ENCODE measurements at places on chromosomes 7 and 10.

DNA sequence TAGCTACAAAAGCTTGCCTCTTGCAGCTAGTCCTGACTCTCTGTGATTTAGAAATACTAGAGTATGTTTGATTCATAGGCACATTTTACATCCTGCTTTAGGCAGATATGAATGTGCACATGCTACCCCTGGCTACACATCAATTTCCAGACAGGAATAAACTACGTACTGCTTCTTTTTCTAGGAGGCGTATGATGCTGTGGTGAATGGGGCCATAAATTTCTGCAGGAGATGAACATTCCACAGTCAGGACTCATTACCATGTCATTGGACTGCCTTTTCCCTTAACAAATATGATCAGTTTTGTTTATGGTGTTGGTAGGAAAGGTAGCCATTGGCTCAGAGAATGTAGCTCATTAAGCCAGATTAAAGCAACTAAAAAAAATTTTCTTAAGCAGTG is 50.1 kb upstream of the IFRD1 start:
- DNase-seq, result no peak

DNA sequence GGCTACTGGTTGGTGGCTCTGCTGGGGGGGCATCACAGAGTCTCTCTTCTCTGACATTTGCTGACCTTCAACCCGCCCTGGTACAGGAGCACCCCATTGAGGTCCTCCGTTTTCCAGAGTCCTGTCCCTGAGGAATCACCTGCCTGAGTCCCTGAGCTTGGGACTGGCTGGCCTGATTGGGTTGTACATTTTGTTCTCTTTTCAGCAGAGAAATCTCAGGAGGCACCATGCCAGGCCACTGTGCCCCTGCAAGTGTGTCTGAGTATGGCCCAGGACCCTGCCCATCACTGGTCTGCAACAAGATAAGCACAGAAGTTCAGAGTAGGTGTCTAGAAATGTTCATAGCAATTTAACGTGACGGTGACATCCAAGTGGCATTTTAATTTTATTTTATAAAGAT is 131.2 kb downstream of the CUX1 start:
- DNase-seq, result no peak

DNA sequence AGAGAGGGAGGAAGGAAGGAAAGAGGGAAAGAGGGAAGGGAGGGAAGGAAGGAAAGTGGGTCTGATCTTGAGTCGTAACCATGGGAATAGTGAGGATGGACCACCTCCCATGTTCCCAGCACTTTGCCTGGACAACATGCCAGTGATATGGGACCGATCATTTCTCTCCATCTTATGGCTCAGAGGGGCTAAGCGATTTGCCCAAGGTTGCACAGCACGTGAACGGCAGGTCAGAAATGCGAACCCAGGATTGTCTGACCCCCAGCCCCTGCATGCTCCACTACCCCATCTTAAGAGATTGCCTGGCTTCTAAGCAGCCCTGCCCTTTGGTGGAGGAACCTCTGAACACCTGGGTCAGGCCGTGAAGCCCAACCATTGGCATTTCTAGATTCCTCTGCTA is 109.0 kb upstream of the CARD11 start:
- DNase-seq, result no peak

GRCh38 chr10:23975431-23975830 is 233.5 kb upstream of the KIAA1217 start:
- no peak for DNase-seq

DNA sequence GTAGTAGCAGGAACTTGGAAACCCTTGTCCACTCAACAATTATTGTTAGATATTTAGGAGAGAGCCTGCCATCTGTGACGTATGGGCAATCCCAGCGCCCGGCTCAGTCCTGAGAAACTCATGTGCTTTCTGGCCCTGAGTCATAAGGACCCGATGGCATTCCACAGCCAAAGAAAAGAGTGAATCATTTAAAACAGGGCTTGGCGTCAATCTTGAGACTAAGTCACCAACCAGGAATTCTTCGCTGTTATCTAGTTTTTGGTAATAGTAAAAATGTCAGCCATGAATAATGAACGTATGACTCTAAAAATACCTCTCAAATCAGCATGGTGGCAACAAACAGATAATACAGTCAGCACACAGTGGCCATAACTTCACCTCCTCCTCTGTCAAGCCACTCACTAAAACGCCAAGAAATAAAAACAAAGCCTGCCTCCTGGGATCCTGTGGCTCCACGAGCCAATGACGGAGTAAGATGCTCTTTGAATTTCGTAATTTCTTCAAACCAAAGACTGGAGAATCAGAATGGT is 140.8 kb downstream of the ADAM12 start:
- DNase-seq, result no peak

DNA sequence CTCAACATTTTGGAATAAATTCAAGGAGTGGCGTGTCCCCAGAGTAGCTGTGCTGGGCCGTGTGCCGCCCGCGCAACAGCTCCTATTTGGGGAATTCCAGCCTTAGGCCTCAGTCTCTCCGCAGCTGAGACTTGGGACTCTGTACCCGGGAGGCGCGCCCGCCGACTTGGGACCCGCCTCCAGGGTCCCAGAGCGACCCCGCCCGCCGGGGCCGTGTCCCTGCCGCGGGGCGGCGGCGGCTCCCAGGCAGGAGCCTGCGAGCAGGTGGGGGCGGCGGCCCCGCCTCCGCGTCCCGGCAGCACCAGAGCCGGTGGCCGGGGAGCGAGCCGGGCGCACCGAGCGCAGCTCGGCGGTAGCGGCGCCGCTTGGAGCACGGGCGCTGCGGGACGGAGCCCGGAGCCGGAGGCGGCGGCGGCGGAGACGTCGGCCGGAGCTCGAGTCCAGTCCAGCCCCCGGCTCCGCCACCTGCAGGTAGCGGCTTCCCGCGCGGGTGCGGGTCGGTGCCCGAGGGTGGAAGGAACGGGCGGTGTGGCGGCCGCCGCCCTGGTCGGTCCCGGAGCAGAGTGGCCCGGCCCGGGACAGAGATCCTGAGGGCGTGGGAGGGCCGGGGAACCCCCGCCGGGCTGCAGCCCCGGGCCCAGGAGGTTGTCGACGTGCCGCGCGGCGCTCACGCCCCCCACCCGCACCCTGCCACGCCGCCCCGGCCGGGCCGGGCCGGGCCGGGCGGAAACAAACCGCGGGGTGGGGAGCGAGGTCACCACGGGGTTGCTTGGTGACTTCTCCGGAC is at the start of gene WIPF3:
Gene WIPF3 (plus strand): TSS at position 301 of the 787 bp plus-strand sequence. CDS start 28,217 bp downstream, outside the sequence.
- no peak for DNase-seq

DNA sequence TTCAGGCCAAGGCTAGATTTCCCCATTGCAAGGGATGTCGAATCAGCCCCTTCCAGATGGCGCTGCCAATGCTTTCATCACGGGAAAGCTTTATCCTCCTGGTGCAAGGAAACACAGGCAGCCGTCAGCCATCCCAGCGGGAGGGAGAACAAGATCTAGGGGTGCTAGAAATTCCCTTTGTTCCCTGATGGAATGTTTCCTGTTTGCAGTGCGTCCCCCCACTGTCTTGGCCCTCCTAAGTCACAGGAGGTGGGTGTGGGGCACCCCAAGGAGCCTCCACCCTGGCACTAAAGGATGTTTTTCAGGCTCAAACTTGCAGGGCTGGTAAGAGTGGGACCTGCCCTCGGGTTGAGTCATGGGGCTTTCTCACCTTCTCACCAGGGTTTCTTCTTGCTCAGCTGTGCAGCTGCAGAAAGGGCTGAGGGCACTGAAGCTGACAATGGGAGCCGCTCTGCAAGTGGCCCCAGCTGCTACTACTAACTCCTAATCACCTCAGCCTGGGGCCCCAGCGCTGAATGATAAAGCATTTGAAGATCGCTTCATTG is 103.6 kb downstream of the PRPF18 start:
- no peak for DNase-seq

DNA sequence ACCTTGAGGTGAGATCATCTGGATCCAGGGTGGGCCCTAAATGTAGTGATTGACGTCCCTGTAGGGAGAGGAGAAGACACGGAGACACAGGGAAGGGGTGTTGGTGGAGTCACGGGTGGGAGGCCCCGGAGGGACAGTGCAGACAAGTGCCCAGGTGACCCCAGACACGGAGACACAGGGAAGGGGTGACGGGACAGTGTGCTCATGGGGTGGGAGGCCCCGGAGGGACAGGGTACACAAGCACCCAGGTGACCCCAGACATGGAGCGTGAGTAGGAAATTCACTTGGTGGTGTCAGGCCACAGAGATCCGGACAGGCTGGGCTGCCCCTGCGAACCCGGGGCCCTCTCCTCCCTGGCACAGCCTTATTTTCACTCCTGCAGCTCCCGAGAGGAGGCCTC is 176.9 kb downstream of the PTPRN2 start:
- DNase-seq, result no peak

GRCh38 chr10:31393844-31394243 is 74.8 kb downstream of the ZEB1 start:
- DNase-seq, result no peak

GRCh38 chr7:39621784-39622411 is 1.5 kb upstream of the RALA start:
- DNase-seq, result no peak

- DNase-seq, result no peak
These were observed 190.1 kb upstream of the GDF10 start for GRCh38 chr10:47109906-47110305.
